ENCODE measurements at places on chromosomes 12 and 14. TPM values are rescaled to one million over a fixed set of nuclear protein-coding genes. Genes with fewer than 3 reads are reported as not detected.

ADAMTS20 gene
- not detected for total RNA-seq

TPH2 gene
- not detected for total RNA-seq

STYX gene
- total RNA-seq = 17.7 TPM

SMARCD1 gene
- 52.9 TPM for total RNA-seq

BMAL2 gene
- total RNA-seq = 22.8 TPM

DLK1 gene
- not detected for total RNA-seq

HOXC9 gene
- total RNA-seq = 5.7 TPM

All from M059J (cell line).